ENCODE measurements at places on chromosomes 4 and X.

- DNase-seq, result no peak
These were observed 63.5 kb downstream of the UCHL1 start for GRCh38 chr4:41320278-41320677.

DNA sequence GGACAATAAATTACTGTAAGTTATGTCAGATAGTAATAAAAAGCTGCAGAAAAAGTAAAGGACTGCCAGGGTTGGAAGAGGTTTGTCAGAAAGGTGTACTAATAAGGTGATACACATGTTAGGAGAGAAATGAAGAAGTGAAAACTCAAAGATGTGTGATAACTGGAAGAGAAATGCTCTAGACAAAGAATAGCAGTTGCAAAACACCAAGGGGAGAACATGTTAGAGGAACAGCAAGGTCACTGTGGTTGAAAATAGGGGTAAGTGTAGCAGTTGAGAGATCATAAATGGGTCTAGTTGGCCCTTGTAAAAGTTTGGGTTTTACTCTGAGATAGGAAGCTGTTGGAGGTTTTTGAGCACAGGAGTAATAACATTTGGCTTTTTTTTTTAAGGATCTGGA lies 46.9 kb downstream of the HSPA4L start:
- no peak for DNase-seq

DNA sequence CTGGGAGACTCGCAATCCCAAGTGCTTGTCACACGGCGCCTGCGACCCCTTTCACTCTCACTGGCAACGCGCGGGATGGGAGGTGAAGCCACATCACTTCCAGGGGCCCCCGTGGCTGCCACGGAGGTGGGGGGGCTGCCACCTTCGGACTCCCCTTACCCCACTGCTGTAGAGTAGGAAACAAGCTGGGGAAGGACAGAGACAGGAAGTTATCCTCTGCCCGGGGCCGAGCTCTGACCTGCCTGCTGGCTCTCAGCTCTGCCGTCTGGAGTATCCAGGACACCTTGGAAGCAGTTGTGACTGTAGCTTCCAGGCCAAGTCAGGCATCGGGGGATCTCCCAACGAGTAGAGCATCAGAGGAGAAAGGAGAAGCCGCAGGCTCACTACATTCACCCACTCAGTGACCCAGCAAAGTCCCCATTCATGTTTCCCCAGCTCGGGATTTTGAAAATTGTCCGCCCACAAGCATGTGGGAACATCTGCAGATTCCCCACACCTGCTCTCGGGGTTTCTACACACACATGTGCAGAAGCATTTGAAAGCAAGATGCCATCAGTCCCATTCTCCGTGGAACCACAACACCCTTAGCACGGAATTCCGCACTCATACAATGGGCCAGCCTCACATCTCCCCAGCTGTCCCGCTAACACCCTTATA lies 10.8 kb downstream of the PDZD4 start:
- DNase-seq, result no peak

DNA sequence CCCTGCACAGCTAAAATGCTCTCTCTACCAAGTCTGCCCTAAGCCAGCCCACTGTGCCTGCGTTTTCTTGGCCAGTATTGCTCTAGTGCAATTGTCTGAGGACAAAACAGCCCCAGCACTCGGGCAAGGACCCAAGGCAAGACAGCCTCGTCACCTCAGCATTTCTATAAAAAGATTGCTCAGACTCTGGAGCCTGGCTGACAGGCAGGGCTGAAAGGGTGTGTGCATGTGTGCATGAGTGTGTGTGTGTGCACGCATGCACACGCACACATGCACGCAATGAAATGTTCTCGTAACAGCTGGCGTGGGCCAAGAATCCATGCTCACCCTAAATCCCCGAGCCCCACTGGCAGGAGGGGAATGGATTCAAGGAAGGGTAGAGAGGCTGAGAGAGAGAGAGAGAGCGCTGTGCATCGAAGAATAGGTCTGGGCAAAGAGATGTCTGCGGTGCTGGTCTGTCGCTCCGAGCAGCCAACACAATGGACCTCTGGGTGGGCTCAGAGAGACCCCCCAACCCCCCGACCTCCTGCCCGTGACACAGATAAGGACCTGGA lies 579.2 kb downstream of the BCOR start:
- no peak for DNase-seq

GRCh38 chrX:12955882-12956703 lies 18.8 kb upstream of the TMSB4X start:
- DNase-seq, result peak; percentile 60

- DNase-seq, result no peak
These were observed 81.4 kb downstream of the MTNR1A start for GRCh38 chr4:186473933-186474332.

DNA sequence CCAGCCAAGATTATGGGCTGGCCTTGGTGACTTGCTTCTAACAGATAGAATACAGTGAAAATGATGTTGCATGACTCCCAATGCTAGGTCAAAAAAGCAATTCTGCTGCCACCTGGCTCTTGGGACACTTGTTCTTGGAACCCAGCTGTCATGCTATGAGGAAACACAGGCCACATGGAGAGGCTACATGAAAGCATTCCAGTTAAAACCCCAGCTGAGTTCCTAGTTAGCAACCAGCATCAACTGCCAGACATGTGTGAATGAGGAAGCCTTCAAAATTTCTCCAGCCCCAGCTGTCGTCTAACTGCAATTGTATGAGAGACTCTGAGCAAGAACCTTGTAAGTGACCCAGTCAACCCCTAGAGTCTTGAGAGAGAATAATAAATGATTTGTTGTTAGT lies 105.2 kb upstream of the FGF16 start:
- no peak for DNase-seq

GRCh38 chr4:69749771-69750170 lies 10.6 kb downstream of the SULT1B1 start:
- no peak for DNase-seq

DNA sequence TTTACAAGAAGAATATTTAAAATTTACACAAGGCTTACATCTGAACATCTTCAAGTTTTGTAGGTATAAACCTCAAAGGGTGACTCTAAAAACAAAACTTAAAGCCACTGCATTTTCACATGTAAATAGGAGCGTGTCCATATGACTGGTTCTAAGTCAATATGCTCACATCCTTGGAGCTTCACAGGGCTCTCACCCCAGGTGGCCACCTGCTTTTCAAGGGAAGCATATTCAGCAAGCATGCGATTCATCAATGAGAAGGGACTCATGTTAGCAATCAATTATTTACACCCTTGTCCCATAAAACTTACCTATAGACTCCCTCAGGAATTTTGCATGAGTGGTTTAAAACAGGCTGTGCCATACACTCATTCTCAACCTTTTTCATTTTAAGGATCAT lies 17.8 kb upstream of the KLHL34 start:
- no peak for DNase-seq

DNA sequence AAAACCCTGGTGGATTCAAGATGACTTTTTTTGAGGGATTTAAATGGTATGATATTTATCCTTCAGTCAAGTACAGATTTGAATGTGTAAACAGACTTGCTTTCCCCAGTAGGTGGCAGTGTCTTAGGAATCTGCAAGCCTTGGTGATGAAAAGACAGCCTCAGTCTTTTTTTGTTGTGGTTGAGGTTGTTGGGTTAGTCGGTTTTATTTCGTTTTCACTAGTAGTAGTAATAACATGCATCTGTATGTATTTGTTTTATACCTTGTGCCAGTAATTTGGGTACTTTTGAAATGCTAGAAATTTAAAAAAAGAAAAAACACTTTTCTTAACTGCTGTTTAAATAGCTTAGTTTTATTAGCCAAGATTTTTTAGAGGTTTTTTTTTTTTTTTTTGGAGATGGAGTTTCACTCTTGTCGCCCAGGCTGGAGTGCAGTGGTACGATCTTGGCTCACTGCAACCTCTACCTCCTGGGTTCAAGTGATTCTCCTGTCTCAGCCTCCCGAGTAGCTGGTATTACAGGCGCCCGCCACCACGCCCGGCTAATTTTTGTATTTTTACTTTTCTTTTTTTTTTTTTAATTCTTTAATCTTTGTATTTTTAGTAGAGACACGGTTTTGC lies 39.2 kb downstream of the COPS4 start:
- peak; percentile 32 for DNase-seq

- no peak for DNase-seq
These were observed 1000.4 kb downstream of the STPG2 start for GRCh38 chr4:97142893-97143292.

GRCh38 chrX:118862091-118862490 lies 38.5 kb downstream of the ZCCHC12 start:
- no peak for DNase-seq

GRCh38 chr4:55215087-55215486 lies 89.7 kb upstream of the KDR start:
- DNase-seq, result no peak

DNA sequence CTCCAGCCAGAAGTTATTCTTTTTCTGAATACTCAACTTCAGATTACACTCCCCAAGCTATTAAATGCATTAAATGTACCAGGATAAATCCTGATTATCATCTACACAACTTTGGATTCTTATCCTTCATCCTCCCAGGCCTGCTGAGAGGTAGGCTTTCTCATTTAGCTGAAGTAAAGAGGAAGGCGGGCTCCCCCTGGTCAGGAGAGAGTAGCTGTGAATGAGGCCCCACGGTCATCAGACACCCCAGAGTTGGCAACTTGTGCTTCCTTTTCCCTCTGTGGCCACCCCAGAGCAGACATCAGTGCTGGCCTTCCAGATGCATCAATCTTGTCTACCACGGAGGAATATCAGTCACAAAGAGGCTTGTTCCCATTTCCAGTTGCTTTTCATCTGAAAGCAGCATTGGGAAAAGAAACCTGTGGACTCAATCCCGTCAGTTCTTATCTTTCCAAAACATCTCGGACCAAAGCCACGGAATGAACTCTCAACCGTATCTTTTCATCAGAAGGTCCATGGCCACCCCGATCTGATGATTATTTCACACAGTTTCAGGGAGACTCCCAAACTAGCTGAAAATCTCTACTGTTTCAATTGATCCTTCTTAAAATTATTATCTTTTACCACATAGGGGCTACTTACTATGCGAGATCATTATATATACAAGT lies 79.2 kb downstream of the FBXO8 start:
- no peak for DNase-seq

DNA sequence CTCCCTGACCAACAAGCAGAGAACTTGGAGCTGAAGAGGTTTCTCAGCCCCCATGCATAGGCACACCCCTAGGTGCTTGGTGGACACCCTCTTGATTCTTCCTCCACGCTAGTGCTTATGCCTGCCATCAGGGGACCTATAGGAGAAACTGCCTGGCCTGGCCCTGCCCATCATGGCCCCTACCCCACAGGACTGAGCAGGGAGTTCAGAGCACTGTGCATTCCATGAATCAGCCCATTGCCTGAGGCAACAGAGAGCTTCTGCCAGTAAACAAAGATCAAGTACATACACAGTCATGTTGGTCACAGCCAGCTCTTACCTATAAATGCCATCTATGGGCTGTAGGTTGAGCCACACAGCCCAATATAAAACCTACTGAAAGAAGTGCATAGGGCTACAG lies 99.1 kb upstream of the EDNRA start:
- DNase-seq, result no peak

All from stimulated activated CD8-positive, alpha-beta memory T cell treated with anti-CD3 and anti-CD28 coated beads, Interleukin-15, amount 100 ng/mL, for 4 hours (primary cell).